ENCODE measurements at places on chromosomes 3 and 15.

- no peak for DNase-seq
These were observed 374.0 kb upstream of the CBLB start for GRCh38 chr3:106242781-106243180.

DNA sequence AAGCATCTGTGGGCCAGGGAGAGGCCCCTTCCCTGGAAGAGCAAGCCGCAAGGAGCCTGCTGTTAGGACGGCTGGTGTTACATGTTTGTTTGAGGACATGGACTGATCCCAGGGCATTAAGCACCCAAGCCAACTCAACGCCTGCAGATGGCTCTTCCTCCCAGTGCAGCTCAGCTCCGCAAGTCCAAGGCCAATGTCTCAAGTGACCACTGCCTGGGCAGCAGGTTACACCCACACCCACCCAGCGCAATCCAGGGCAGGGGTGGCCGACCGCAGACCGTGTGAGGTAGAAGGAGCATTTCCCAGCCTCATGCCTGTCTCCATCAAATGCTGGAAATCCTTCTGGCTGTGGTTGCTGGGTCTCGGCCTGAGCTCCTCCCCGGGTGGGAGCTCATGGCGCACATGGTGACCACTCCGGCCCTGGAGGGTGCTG, 14.5 kb downstream of the GP5 start:
- no peak for DNase-seq

GRCh38 chr3:71330909-71331308, 252.6 kb downstream of the FOXP1 start:
- DNase-seq, result no peak

DNA sequence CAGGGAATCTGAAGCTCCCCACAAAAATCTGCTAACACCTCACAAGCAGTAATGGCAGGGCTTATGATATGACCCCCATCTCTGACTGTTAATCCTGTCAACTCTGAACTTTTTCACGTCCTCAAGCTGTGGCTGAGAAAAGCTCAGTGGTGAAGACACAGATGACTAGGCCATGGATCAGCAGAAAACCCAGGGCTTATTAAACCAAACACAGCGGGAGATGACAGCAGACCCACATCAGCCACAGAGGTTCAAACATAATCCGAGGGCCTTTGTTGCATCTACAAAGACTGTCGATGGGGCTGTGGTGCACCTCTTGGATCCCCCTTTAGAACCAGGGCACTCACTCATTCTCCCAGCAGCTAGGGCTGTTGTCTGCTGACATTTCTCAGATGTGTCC, 50.4 kb downstream of the GLB1 start:
- no peak for DNase-seq

- no peak for DNase-seq
These were observed 527.9 kb upstream of the TBL1XR1 start for GRCh38 chr3:177725165-177725564.

GRCh38 chr3:146468234-146468633, 1.1 kb downstream of the PLSCR2 start:
- no peak for DNase-seq

- DNase-seq, result no peak
These were observed 4.9 kb downstream of the CHDH start for GRCh38 chr3:53841296-53841695.

DNA sequence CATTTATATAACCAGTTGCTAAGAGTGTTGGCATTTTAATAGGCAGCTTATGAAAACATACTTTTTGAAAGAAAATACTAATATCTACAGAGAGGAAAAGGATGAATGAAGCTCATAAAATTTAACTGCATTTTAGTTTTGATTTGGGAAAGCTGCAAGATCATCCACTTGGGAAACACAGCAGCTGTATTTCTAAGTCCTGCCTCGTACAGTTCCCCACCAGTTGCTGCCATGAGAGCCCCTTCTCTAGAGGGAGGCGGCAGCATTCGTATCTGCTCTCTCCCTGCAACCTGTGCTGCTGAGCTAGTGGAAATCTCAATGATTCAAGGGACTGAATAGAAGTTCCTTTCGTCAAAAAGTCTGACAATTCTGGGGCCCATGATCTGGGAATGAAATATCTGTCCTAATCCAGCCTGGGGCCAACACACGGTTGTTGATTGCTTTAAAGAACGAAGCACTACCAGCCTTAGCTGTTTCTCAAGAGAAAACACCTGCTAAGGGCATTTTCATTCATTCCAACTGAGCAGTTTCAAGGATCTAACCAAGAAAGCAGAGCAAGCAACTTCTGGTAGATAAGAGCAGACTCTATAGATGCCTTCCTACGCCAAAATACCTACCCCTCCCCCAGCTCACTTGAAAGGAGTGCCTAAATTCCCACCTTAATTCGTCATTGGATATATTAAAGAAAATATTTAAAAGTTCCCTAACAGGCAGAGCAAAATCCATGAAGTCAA, 223.7 kb downstream of the MAGI1 start:
- DNase-seq, result peak; percentile 31

DNA sequence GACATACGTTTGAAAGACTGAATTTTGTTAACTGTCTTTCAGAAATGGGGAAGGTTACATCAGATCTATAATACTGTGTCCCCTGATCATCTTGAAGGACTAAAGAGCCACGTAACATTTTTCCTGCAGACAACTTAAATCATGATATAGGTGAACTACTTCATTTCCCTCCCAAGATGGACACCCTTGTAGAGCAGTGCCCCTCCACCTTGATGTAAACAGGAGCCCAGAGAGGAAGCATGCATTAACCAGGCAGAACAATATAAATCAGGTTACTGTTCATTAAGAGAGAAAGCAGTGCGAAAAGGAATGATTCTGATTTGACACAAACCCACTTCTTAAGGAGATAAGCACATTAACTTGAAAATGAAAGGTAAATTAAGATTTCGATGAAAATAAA, 36.1 kb downstream of the USP3 start:
- no peak for DNase-seq

GRCh38 chr3:195839260-195840010, 27.7 kb upstream of the MUC4 start:
- no peak for DNase-seq

GRCh38 chr3:18247776-18248310, 177.3 kb downstream of the SATB1 start:
- DNase-seq, result no peak

DNA sequence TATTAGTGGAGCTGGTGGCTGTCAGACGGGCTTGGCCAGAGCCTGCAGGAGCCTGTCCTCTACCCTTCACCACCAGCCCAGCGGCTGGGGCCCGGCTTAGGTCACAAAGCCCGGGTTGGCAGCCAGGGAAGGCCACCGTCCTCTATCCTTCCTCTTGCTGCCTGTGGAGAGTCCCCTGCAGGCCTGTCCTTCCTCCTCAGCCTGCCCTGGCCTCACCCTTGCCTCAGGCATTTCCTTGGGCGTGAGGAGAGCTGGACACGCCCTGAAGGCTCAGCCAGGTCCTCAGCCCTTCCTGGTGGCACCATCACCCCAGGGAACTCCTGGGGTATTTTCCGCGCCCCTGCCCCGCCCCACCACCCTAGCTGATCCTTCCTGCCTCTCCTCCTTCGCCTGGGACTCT, 7.7 kb downstream of the CHAC1 start:
- no peak for DNase-seq

GRCh38 chr3:50550079-50550736, 17.3 kb downstream of the C3orf18 start:
- DNase-seq, result peak; percentile 77

GRCh38 chr15:62938825-62939224, 103.7 kb upstream of the TPM1 start:
- DNase-seq, result no peak

- DNase-seq, result no peak
These were observed 119.1 kb downstream of the SV2B start for GRCh38 chr15:91219206-91219605.

DNA sequence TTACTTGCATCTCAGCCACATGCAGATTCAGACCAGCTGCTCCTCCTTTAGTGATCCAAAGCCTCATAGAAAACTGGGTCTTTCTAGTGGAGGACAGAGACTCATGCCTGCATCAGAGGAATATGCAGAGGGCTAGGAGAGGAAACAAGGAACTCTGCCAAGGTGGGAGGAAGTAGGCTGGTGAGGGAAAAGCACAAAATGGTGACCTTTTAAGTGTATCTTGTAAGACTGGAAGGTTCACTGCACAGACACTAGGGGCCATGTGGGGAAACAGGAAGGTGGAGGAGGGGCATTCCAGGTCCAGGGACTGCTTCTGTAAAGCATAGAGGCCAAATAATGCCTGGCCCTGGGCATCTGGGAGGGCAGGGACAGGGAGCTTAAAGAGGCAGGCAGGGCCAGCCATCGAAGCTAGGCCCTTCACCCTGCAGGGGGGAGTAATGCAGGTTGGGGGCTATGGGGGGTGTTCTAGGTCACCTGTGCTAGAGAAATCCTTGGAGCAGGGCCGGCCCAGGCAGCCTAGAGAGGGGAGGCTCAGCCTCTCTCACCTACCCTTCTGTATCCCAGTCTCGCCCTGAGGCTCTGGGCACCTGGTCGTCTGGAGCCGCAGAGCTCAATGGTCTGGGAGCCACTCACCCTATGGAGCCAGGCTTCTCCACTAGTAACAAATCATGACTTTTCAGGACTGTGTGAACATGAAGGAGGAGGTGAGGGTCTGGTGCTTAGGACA, 117.7 kb downstream of the DNAJB8 start:
- DNase-seq, result peak; percentile 59

GRCh38 chr3:114552527-114552812, 258.6 kb downstream of the TIGIT start:
- no peak for DNase-seq

- peak; percentile 75 for DNase-seq
These were observed 83.4 kb downstream of the ATP1B3 start for GRCh38 chr3:141959589-141960554.

GRCh38 chr15:47570881-47571640, 146.2 kb upstream of the SEMA6D start:
- no peak for DNase-seq

GRCh38 chr3:165196577-165197480, 645 bp upstream of the SLITRK3 start:
- DNase-seq, result peak; percentile 25

GRCh38 chr3:72042397-72043203, 257.7 kb upstream of the PROK2 start:
- peak; percentile 89 for DNase-seq

GRCh38 chr3:33132019-33132360, 18.2 kb downstream of the CRTAP start:
- DNase-seq, result no peak

DNA sequence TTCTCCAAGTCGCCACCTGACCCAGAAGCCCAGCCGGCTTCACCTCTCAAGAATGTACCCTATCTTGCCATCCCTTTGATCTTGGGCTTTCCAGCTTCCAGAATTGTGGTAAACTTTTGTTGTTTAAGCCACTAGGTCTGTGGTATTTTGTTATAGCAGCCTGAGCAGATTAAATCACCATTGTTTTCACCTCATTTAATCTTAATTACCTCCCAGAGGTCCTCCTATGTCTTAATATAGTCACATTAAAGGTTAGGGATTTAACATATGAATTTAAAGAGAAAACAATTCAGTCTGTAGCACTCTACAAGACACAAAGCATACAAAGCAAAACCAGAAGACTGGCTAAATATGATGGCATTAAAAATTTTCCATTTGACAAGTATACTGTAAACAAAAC, 123.4 kb upstream of the CADM2 start:
- DNase-seq, result peak; percentile 3

GRCh38 chr15:58934521-58934920, 1.0 kb upstream of the SLTM start:
- no peak for DNase-seq

DNA sequence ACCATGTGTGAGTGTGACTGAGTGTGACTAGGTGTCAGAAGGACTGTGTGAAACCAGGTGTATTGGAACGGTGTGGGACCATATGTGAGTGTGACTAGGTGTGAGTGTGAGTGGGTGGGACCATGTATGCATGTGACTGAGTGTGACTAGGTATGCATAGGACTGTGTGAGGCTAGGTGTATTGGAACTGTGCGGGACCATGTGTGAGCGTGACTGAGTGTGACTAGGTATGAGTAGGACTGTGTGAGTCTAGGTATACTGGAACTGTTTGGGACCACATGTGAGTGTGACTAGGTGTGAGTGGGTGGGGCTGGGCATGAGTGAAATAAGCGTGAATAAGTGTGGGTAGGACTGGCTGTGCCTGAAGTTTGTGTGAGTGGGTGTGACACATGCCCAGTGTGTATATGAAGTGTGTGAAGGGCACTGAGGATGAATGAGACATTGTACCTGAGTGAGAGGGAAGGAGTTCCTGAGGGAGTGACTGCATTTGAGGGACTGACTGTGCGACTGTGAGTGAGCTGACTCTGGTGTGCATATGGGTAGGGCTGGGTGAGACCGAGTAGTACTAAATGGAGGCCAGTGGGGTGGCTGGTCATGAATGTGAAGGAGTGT, 247.0 kb upstream of the CCDC54 start:
- DNase-seq, result no peak

DNA sequence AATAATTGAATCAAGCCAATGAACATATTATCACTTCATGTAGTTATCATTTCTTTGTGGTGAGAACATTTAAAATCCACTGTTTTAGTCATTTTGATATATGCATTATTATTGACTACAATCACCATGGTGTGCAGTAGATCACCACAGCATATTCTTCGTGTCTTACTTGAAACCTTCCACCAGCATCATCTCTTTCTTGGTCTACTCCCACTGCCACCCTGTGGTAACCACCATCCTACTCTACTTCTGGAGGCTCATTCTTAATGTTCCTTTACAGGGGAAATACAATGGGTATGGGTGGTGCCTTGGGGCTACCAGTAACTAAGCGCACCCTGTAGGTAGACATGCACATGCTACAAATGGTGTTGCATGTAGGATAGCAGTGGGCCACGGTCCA, 25.4 kb downstream of the PXK start:
- no peak for DNase-seq

DNA sequence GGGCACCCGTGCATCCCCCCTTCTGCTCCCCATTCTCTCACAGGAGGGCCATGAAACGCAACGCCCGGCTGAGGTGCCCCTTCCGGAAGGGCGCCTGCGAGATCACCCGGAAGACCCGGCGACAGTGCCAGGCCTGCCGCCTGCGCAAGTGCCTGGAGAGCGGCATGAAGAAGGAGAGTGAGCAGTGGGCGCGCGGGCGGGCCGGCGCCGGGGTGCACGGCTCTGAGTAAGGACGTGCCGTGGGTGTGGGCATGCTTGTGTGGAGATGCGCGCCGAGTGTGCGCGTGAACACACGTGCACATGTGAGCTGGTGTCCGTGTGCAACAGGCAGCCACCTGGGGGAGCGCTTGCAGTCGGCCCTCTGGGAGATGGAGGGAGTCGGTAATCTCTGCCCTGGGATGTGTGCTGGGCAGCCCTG, 28.1 kb downstream of the NR1I2 start:
- DNase-seq, result no peak

- DNase-seq, result no peak
These were observed 192.7 kb downstream of the ROBO2 start for GRCh38 chr3:77232557-77232956.

DNA sequence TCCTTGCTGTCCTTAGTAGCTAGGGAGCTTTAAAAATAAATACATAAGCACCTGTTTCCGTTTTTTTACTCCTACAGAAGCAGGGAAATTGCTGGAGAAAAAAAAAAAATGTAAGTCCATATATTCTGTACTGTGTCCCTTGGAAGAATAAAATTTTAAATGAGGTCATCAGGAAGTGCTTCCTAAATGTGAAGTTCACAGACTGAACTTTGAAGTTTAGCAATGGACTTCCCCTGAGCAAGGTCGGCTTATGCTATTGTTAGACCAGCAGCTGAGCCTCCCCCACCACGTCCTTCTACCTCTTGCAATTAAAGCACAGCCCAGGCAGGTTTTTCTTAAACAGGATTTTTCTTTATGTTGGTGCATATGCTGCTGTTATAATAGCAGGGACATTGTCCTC, 26.3 kb downstream of the LIPC start:
- DNase-seq, result no peak

All from mesendoderm (in vitro differentiated cells).